Common myeloid progenitor, CD34-positive (primary cell): ENCODE measurements at places on chromosomes 5 and 9.

GRCh38 chr5:37370550-37370863 lies 399 bp downstream of the NUP155 start:
- no peak for DNase-seq

DNA sequence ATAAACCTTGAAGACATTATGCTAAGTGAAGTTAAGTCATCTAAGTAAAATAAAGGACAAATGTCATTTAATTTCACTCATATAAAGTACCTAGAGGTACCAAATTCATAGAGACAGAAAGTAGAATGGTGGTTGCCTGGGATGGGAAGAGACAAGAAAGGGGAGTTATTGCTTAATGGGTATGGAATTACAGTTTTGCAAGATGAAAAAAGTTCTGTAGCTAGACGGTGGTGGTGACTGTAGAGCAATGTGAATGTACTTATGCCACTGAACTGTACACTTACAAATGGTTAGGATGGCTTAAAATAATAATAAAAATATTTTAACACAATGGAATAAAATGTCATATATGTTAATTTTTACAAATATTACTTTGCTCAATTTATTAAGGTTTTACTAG lies 128.0 kb downstream of the MPDZ start:
- no peak for DNase-seq

DNA sequence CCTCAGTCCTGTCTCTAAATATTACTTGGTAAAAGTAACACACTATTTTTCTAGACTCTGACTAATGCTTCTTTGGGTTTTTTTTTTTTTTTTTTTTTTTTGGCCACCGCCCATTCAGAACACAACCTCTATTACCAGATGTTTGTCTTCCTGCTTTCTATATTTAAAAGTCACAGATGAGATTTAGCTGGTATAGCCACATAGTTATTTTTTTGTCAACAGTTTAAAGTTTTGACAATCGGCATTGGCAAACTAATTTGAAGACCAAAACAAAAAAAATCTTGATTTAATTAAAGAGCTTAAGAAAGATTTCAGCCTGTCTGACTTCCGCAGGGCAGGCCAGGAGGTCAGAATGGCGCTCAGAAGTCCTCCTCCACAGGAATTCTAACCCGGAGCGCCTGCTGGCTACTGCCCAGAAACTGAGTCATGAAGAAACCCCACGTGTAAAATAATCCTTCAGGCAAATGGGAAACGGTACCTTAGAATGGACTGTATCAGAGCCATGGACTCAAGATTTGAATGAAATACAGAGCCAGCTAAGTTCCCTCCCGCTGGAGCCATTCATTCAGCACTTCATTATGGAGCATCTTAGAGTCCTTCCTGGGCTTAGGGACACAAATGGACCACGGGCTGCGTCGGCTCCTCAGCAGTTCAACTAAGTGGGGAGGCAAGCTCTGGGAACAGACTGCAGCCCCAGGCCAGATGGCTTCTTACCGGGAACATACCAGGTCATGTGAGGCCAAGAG lies 55.6 kb downstream of the PTPDC1 start:
- no peak for DNase-seq

- no peak for DNase-seq
These were observed 4.6 kb downstream of the MORN5 start for GRCh38 chr9:122164286-122164685.

GRCh38 chr9:2150338-2150737 lies 135.2 kb downstream of the SMARCA2 start:
- no peak for DNase-seq

GRCh38 chr9:120983259-120983837 lies 56.8 kb upstream of the TRAF1 start:
- no peak for DNase-seq
